ENCODE measurements at places on chromosomes 11 and 22. TPM values are rescaled to one million over a fixed set of nuclear protein-coding genes. Genes with fewer than 3 reads are reported as not detected.

- no peak for DNase-seq
Measured at GRCh38 chr11:10648871-10649270, 44.7 kb downstream of the IRAG1 start.

GRCh38 chr22:50224071-50224470, 20.8 kb downstream of the TUBGCP6 start:
- DNase-seq, result peak; percentile 2

GRCh38 chr11:121711236-121711635, 258.5 kb upstream of the SORL1-AS1 start:
- no peak for DNase-seq

VSIG2 gene
- not detected for total RNA-seq

CHRM1 gene
- total RNA-seq, result not detected

- no peak for DNase-seq
Measured at GRCh38 chr11:79388201-79388600, 52.6 kb downstream of the TENM4 start.

PDE2A gene
- 0.09 TPM for total RNA-seq

VWCE gene
- total RNA-seq, result not detected

- DNase-seq, result peak; percentile 74
Measured at GRCh38 chr11:119474682-119475596, 52.0 kb upstream of the THY1 start.

DNA sequence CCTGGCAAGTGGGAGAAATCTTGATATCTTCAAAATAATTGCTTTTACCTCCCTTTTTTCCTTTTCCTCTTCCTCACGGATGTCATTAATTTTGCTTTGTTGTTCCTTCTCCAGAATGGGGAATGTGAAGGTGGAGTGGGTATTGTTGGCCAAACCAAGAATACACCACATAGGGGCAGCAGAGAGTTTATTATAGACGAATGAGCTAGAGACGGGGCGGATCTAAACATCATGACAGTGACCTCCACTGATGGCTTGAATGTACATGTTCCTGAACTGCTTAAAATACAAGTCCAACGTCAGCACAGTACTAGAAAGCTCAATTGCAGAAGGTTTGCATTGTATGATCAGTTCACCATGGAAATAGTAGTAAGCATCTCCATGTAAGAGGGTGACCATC, 122.3 kb upstream of the SNX19 start:
- DNase-seq, result peak; percentile 29

DNA sequence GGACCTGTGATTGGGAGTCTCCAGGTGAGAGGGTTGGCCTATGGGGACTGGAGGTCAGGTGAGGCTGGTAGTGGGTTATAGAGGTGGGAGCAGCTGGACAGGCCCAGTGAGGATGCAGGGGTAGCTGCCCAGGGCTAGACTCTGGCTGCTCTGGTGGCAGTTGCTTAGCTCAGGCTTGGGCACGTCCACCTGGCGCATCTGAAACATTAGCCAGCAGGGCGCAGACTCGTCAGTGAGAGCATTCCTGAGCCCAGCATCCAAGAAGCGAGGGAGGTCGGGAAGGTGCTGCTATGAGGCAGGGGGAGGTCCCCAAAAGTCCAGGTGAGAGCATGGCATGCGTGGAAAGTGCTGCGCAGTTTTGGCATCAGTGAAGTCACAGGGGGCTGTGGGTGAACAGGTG, 3.5 kb upstream of the GGT1 start:
- no peak for DNase-seq

OTOG gene
- not detected for total RNA-seq

- DNase-seq, result no peak
Measured at GRCh38 chr11:96282625-96283220, 60.3 kb downstream of the MAML2 start.

DNA sequence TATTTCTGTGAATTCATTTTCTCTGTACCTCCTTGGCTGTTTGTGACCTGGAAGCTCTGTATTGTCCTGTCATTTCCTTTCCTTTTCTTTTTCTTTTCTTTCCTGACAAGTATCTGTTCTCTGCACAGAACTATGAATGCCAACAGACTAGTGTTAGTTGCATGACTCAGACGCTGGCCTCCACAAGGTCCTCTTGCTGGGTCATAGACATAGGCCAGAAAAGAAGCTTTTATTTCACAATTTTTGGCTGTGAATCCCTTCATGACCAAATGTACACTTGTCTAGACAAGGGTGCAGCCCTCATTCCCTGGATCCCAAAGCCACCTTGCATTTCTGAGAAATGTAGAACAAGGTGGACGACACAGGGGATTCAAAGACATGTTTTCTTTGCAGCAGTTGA, 104.1 kb upstream of the MTNR1B start:
- no peak for DNase-seq

MMP8 gene
- not detected for total RNA-seq

MMP1 gene
- total RNA-seq, result 1.9 TPM

GRCh38 chr11:71305041-71305440, 52.7 kb upstream of the SHANK2 start:
- no peak for DNase-seq

DNA sequence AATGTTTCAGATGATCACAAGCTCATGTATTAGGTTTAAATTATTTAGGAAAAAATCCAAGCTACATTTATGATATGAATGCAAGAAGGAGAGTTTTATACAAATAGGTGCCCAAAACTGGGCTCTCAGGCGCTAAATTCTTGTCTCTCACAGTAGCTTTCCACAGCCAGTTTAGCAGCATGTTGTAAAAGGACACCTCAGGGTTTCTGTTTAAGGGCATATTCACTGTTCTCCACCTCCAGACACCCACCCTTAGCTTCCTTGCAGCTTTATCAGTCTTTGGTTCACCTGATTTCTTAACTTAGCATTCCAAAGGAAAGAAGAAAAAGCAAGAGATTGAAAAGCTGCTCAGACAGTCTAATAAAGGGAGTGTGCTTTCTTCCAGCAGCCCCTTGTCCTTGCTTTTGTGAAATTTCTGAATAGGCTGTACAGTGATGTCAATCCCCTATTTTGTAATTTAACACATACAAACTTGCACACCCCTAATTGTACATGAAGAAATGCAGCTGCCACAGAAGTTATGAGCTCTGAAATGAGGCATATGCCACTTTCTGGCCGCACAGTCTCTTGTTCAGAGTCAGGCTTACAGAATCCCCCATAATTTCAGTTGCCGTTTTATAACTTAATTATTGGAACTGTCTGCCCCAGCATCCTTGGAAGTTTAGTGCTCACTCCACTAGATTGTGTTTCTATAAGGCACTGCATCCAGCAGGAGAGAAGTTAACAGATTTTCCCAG, 262.1 kb downstream of the DDX10 start:
- no peak for DNase-seq

DNA sequence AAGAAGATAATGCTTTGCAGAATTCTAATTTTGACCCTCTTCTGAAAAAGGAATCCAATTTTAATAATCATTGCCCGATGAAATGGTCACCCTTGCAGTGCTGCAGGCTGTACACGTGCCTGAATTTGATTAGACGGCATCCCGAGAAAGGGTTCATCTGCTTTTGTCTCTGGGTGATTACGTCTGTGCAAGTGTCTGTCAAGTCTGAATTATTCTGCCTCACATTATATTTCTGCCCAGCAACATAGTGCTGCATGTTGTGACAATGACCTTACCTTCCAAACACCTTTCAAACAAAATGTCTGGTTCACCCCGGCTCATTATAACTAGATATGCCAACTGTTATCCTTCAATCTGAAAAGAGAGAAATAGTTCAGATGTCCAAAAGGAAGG, 164.1 kb downstream of the MAML2 start:
- no peak for DNase-seq

DNA sequence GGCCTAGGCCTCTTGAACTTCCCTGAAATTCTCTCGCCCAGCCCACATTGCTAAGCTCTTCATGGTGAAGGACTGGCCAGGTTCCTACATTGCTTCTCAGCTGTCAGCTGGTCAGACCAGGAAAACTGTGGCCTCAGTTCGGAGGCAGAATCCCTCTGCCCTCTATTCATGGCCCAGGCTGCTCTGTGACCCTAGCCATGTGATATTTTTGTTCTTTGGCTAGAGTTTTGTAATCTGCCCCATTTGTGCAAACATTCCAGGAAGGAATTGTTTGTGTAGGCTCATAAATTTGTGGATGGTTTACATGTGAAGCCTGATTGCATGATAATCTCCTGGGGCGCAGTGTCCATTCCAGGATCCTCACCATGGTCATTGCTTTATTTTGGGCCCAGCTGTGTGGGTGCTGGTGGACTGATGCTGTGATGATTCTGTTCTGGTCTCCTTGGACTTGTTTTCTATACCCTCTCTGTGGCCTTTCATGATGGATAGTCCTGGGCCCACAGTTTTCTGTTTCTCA, 149.1 kb upstream of the E2F8 start:
- no peak for DNase-seq

DNA sequence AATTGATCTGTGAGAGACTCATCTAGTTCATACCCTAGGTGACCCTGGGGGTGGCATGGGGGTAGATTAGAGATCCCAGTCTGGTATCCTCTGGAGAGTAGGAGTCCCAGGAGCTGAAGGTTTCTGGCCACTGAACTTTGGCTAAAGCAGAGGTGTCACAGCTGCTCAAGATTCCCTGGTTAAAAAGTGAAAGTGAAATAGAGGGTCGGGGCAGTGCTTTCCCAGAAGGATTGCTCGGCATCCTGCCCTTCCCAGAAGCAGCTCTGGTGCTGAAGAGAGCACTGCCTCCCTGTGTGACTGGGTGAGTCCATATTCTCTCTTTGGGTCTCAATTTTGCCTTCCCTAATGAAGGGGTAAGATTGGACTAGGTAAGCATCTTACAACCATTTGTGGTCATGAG, 653 bp downstream of the IL18BP start:
- DNase-seq, result no peak

GRCh38 chr22:20991252-20992055, 9.4 kb downstream of the LZTR1 start:
- no peak for DNase-seq

GRCh38 chr22:17785185-17786184, 11.2 kb upstream of the BID start:
- DNase-seq, result peak; percentile 68

ADM2 gene
- 0.03 TPM for total RNA-seq

DNA sequence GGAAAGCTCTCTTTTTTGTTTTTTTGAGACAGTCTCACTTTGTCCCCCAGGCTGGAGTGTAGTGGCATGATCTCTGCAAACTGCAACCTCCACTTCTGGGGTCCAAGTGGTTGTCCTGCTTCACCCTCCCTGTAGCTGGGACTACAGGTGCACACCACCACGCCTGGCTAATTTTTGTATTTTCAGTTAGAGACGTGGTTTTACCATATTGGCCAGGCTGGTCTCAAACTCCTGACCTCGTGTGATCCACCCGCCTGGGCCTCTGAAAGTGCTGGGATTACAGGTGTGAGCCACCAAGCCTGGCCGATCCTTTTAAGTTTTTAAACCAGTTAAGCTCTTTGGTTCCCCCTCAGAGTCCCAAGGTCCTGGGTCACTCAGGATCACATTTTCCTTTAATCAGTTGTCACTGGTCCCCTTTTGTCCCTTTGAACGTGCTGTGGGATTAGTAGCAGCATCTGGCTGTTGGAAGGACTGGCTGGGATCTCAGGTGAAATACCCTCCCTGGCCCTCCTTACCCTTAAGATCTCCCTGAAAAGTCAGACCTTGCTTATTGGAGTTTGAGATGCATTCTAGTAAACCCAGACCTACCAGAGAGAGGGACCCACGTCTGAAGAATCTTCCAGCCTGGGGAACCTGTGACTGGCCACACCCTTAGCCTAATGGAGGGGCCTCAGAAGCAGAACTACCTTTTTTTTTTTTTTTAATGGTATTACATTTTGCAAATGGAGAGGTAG, 8.1 kb downstream of the MALAT1 start:
- DNase-seq, result peak; percentile 84

LMNTD2 gene
- total RNA-seq, result 0.54 TPM

DNA sequence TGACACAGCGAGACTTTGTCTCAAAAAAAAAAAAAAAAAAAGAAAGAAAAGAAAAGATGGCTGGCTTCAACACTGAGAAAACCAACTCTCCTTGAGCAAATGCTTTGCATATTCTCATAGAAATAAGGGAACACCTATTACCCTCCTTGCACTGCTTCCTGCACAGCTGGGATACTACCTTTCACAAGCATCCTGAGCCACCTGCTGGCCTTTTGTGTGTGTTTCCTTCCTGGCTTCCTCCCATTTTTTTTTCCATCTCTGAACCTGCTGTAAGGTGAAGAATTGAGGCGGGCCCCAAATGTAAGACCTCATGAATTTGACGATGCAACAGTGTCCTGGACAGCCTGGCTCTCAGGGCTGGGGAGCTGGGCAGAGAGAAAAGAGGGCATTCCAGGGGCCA, 1.9 kb upstream of the RFPL3 start:
- no peak for DNase-seq

DNA sequence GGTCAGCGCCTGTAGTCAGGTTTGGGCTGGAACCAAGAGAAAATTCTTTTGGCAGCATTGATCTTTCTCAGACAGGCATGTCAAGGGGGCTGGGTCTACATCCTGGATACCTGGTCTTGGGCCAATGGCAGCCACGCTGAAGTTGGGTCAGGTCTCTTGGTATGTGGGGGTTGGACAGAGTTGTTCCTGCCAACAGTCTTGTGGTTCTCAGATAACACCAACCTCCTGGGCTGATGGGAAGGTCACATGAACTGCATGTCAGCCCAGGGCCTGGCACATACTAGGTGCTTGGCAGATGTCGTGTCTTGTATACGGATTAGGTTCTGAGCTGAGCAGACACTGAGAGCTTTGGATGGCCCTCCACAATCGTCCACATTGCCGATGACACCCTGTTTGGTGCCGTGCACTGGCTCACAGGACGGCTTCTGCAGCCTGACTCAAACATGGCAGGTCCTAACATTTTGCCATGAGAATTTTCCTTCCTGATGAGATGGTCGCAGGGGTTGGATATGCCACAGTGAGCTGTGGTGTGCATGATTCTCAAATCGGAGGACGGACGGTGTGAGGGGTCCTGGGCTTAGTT, 42.0 kb downstream of the FBLN1 start:
- peak; percentile 49 for DNase-seq

NTM gene
- 15.8 TPM for total RNA-seq

TMEM121B gene
- 0.21 TPM for total RNA-seq

HEPN1 gene
- not detected for total RNA-seq

DNA sequence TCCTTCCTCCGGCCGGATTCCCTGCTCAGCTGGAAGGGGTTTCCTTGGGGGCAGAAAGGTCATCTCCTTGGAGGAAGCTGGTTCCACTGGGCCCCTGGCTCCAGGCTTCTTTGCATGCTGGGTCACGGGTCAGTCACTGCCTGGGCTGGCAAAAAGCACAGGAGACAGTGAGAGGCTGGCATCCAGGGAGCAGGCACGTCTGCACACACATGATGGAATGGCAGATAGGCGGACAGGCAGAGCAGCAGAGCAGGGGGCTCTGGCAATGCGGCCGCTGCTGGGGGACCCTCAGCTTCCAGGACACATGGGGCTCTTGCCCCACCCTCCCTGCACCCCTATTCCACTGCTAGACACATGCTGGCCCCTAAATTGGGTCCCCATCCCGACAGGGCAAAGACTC, 40.4 kb downstream of the C11orf58 start:
- no peak for DNase-seq

- DNase-seq, result no peak
Measured at GRCh38 chr22:49286181-49286760, 541.4 kb downstream of the BRD1 start.

- DNase-seq, result peak; percentile 80
Measured at GRCh38 chr22:23036684-23037428, 33.5 kb upstream of the GNAZ start.
